ENCODE measurements at places on chromosomes 7 and 10. TPM values are rescaled to one million over a fixed set of nuclear protein-coding genes. Genes with fewer than 3 reads are reported as not detected.
A peak's percentile ranks its signal among the peaks of the same experiment; 100 is the strongest.

- no peak for DNase-seq
These were observed 418.7 kb downstream of the MAGI2 start for GRCh38 chr7:79034730-79035129.

DNA sequence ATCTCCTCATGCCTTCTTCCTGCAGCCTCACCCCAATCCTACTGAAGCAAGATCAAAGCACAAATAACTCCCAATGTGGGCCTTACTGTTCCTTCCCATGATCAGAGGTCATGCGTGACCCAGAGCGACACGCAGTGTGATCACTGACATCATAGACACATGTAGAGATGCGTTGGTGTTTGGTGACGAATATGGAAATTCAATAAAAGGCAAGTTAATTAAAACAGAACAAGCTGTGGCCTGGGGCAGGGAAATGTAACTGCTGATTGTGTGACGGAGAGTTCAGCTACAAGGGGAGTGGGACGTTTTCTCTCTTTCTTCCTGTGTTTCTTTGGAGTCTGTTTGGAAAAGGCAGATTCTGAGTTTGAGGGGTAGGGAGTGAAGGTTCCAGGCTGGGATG, 34.8 kb upstream of the CARD11 start:
- no peak for DNase-seq

GRCh38 chr10:128884496-128885072, 582.5 kb upstream of the MGMT start:
- DNase-seq: no peak

DNA sequence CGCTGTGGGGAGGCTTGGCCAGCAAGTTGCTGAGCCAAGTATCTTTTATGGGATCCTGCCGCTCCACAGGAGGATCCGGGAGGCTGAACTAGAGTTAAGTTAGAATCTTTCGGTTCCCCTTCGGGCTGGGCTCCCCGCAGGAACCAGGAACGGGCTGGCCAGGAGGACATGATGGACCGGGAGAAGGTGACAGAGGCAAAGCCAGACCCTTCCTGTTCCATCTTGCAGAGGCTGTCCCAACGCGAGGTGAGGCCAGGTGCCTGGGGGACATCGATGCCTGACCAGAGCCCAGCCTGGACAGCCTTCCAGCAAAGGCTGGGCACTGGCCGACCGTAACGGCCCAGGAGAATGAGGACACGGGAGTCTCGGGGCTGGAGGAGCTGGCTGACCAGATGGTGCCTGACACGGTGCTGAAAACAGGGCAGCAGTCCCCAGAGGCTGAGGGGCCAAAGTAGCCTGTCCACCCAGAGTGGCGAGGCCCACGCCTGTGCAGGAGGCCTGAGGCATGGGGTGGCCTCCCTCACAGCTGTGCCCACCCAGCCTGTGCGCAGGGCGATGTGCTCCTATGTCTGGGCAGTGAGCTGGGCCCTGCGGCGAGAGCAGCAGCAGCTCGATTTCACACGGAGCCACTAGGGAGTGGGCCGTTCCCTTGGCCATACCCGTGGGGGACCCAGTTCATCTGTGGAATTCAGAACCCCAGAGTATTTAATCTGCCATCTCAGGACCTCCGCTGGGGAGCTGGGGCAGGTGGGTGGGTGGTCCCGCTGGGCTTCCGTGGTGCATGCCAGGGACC, 1.8 kb upstream of the PAOX start:
- DNase-seq: no peak

The SH2D4B gene
- total RNA-seq: not detected

DNA sequence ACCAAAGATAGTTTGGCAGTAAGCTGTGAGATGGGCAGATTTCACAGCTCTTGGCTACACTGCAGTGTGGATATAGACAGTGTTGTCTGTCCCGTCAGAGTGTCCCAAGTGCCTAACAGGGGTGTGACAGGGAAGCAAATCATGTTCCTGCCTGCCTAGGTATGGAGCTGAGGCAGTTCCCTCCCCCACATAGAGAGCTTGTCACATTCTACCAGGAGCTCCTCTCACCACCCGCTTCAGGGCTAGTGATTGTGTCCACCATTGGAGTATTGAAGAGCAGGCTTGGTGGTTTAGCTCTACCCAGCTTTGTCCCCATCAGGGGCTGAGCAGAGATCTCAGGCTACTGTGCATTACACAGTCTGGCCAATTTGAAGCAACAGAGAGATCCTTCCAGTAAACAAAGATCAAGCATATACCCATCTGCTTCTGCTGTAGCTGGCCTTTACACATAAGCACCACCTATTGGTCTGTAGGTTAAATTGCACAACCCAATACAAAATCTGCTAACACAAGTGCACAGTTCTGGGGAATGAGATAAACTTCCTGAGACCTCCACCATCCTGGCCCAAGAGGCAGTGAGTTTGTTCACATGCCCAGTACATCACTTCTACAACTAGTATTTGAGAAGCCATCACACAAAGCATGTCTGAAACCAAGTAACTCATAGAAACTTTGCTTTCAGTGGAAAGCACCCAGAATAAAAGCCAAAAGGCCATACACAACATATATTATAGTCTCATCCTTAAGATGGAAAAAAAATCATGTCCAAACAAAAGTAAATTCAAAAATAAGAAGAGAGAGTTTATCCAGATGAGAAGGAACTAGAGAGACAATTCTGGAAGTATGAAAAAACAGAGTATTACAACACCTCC, 67.3 kb downstream of the GLCCI1 start:
- DNase-seq: peak; percentile 41

The HMX2 gene
- total RNA-seq: not detected

- DNase-seq: no peak
These were observed 39.0 kb upstream of the EMX2 start for GRCh38 chr10:117503244-117504205.

The SORBS1 gene
- total RNA-seq: 3.7 TPM

- no peak for DNase-seq
These were observed 112.4 kb downstream of the CDK6 start for GRCh38 chr7:92723943-92724342.

DNA sequence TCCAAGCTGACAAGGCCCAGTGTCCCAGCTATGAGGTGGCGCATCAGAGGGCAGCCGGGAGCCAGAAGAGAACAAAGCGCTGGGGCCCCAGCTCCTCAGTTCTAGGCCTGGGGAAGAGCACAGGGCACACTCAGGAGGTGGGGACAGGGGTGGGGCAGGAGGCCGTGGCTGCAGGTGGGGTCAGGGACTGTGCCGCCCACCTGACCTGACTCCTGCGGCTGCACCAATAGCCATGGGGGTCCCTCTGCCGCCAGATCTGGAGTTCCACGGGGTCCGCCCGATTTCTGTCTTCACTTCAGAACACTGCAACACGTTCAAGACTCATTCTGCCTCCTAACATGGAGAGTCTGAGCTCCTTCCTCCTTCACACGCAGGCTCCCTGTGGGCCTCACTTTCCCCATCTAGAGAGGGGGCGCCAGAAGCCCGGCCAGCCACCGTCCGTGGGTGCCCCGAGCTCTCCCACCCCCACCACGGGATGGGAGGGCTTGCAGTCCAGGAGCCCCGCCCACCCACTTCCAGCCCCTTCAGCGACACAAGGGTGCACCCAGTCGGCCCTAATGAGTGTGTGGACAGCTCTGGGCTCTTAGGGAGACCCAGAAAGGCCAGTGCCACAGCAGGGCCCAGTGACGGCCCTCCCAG, 278.3 kb downstream of the MAD1L1 start:
- DNase-seq: no peak

DNA sequence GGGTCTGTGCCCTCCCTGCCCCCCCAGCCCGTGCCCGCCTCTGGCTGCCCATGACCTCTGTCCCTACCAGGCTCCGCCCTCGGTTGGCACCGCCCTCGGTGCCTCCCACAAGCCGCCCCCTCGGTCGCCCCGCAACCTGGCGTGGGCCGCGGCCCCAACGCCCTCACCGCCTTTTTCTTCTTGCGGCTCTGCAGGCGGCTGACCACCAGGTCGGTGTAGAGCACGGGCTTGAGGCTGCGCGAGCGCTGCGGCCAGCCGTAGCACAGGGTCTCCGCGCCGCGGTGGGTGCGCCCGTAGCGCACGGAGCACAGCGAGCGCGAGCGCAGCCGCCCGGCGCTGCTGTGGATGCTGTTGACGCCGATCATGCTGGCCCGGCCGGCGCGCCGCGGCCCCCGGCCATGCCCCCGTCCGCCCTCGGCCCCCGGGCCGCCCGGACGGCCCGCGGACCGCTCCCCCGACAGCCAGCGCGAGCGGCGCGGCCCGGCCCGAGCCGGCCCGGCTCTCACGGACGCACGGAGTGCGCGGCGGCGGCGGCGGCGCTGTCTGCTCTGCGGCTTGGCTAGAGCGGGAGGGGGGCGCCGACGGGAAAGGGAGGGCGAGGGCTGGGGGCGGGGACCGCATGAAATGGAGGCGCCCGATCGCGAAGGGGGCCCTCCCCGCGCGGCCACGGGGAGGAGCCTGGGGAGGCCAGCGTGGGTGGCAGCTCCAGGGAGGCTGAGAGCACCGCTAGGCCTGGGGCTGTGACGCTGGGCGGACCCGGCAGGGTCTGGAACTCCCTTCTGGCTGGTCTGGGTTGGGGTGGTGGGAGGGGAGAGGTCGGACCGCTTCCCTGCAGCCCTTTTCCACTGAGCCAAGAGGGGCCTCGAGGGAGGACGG, 9.6 kb downstream of the PSD start:
- DNase-seq: no peak

GRCh38 chr7:17062151-17063044, 180.6 kb upstream of the AGR3 start:
- no peak for DNase-seq

DNA sequence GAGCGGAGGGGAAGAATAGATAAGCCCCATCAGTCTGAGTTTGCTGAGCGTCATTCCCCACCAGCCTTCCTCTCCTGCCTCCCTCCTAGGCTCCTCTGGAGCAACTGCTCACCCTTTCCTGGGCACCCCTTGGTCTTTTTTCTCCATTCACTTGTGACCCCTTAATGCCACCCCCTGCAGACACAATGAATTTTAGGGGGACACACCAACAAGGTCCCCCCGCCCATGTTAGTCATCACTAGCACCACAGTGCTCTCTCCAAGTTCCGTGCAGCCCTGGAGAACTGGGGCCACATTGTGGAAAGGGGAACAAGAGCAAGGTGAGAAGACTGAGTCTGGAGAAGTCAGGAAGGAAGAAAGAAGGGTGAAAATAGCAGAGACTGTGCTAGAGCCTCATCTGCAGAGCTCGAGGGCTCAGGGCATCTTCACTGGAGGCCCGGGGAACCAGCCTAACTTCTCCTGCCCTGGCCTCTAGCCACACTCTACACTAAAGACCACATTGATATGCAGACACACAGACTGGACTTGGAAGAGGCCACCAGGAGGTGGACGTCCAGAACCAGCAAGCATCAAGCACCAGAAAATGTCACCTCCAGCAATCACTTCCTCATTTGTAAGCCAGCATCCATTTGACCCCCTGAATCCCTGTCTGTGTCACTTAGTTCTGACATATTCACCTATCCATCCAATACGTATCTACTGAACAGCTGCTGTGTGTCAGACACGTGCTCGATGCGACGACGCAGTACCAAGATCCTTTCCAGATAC, 17.5 kb downstream of the RGR start:
- DNase-seq: no peak

- DNase-seq: peak; percentile 11
These were observed 816 bp downstream of the DMTF1 start for GRCh38 chr7:87152897-87153641.

The TMEM213 gene
- not detected for total RNA-seq

GRCh38 chr10:126097558-126098225, 201.3 kb downstream of the FANK1 start:
- DNase-seq: no peak

GRCh38 chr7:27119412-27119911, 11.1 kb downstream of the HOXA4 start:
- no peak for DNase-seq

DNA sequence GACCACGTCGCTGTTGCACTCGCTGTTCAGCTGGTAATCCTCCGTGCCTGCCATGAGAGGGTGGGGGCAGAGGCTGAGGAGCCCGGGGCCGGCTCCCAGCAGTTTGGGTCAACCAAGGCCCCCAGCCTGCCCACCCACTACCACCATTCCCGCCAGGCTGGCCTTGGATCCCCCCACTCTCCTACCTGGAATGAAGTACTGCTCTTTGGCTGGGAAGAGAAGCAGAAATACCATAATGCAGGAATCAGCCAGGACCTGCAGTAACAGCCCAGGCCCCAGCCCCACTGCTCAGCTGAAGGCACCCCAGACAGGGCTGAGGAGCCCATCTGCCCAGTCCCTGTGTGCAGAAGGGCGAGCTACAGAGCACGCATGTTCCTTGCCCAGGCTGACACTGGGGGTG, 138.0 kb downstream of the SLIT1 start:
- no peak for DNase-seq

DNA sequence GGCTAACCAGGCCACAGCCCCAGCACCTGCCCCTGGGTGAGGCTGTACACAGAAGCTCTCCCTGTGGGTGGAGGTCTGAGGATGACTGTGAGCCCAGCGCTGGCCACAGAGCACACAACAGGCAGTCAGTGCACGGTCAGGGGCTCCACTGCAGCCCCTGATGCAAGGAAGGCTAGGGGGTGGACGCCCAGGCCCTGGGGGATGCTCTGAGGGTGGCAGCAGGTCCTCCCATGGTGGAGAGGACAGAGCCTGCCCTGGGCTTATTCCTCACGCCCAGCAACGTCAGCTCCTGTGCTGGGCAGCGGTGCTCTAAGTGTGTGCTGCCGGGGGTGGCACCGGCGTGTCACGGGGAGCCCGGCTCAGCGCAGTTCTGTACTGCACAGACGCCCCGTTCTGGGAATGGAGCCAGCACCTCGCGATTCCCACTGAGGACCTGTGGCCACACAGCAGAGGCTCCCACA, 223.2 kb downstream of the MAD1L1 start:
- DNase-seq: no peak

The IFIT1B gene
- total RNA-seq: not detected

GRCh38 chr7:110090110-110090820, 1000.7 kb upstream of the LRRN3 start:
- peak; percentile 64 for DNase-seq

GRCh38 chr7:80087051-80087770, 47.4 kb upstream of the GNAI1 start:
- DNase-seq: peak; percentile 19

GRCh38 chr7:46649876-46650275, 728.8 kb upstream of the IGFBP3 start:
- no peak for DNase-seq

DNA sequence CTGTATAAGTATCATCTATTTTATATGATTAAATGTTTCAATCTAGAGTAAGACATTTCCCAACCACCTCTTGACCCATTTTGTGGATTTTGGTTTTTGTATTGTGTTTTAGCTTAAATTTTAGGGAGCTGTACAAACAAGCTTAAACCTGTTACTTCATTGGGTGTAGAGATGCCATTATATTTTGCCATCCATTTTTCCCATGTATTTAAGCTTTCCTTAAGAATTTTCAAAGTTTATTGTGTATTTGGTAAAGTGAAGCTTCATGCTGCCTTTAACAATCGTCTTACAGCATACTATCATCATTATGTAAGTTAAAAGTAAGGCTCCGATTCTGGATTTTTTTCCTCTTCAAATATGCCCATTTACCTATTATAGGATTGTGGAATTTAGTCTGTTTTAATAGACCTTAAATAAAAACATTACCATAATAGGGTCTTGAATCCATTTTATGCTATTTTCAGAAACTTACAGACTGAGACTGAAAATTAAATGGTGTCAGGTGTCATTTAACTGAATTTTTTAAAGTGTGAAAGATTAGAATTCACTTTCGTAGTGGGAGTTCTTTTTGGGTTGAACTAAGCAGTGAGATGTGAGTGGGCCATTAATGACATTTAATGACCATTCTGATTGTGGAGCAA, 2.2 kb downstream of the KMT2E start:
- DNase-seq: no peak

GRCh38 chr7:22909917-22910316, 87.3 kb upstream of the TOMM7 start:
- DNase-seq: no peak
